ENCODE measurements at places on chromosomes 16 and 17.

DNA sequence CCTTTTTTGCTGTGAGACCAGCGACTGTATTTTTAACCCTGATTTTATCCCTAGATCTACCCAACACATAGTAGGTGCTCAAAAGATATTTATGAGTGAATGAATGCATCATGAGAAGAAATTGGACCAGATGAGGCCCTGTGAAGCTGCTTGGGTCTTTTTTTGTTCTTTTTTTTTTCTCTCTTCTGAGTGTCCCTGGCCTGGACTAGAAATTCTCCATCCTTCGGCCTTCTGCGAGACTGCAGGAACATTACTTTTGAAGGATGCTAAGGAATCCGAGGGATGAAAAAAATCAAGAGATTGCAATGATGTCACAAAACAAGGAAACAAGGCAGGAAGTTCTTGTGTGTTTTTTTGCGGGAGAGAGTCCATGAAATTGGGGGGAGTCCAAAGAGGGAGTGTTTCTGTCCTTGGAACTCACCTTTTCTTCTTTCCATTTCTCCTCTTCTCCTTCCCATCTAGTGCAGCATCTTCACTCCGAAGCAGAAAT, 560 bp upstream of the RUSF1 start:
- DNase-seq: no peak

GRCh38 chr17:79087428-79088143, 13.0 kb downstream of the ENGASE start:
- DNase-seq: peak; percentile 94

DNA sequence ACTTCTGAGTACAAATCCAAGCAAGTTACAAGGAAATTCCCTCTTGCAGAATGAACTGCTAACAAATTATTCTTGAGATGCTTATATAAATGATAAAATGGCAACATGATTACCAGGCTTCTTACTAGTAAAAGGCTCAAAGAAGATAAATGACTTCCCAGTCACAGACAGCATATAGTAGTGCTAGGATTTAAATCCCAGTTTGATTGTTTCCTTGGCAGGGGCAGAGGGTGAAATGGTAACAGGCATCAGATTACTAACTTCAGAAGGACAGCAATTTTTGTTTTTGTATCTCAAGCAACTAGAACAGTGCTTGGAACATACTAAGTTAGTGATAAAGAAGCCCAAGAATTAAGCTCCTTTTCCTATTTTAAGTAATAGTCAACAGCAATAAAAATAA, 102.8 kb downstream of the SSH2 start:
- no peak for DNase-seq

DNA sequence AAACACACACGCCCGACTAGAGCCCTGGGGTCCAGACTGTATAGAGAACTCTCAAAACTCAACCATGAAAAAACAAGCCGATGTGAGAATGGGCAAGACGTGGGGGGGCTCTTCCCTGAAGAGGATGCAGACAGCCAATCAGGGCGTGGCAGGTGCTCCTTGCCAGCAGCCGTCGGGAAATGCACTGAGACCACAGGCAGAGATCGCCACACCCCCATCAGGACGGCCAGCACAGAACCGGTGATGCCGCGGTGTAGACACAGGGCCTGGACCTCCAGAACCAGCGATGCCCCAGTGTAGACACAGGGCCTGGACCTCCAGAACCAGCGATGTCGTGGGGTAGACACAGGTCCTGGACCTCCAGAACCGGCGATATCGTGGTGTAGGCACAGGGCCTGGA, 169.2 kb downstream of the LAT start:
- DNase-seq: no peak

DNA sequence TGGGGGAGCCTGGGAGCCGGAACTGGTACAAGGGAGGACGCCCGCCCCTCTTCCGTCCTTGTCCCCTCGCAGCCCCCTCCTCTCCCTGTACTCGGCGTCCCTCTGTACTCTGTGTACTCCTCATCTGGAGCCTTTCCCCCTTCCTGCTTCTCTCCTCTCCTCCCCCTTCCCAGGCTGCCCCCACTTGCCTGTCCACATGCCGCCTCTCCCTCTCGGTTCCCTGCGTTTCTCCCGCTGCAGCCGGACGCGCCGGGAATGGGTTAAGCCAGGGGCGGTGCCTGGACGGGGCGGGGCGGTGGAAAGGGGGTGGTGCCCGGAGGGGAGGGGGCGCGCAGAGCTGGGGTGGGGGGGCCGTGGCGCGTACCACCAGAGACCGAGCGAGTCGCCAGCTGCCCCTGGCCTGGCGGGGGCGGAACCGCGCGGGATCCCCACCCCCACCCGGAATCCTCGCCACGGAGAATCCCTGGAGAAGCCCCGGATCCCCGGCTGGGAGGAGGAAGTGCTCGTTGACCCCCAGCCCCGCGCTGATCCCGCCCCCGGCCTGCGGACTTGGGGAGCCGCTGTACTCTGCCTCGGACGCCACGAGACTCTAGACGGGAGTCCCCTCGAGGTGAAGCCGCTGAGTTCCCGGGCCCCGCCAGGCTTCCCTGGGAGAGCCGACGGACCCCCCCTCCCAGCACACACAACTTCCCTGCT, 22.6 kb downstream of the GJD3 start:
- peak; percentile 16 for DNase-seq

DNA sequence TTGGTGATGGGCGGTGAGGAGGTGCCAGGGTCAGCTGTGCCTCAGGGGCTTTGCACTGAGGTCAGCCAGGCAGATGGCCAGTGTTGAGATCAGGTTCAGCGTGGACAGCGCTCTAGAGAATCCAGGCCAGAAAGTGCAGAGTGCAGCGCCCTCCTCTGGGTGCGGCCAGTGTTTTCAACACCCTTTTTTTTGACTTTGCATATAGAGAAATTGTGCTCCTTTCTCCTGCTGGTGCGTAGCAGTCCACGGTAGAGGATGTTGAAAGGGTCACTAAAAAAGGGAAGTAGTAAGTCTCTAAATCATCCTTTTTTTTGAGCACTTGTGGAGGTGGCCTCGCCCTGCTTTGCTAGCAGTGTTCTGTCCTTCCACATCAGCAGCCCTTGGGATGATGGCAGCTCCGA, 53.9 kb downstream of the BANP start:
- DNase-seq: no peak

DNA sequence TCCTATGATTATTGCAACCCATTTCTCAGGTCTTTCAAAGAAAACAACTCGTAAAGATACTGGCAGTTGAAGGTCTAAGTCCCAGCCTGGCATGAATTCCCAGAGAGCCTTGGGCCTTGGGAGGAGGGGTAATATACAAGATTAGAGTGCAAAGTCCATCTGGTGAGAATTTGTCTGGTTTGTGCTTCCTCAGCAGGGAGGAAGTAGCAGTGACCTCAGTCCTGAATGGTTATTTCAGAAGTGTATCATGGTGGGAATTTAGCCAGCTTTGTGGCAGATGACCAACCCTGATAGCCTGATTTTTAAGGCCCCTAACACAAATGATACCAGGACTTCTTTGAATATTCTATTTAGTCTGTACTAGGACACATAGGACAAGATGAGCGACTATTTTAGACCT, 151.2 kb upstream of the TBX2 start:
- DNase-seq: peak; percentile 76

- no peak for DNase-seq
Observed at GRCh38 chr17:79989106-79989835, 46.4 kb downstream of the TBC1D16 start.

- DNase-seq: no peak
Observed at GRCh38 chr16:82146556-82146955, 23.5 kb downstream of the MPHOSPH6 start.

GRCh38 chr17:37708008-37708615, 36.7 kb downstream of the HNF1B start:
- DNase-seq: no peak

DNA sequence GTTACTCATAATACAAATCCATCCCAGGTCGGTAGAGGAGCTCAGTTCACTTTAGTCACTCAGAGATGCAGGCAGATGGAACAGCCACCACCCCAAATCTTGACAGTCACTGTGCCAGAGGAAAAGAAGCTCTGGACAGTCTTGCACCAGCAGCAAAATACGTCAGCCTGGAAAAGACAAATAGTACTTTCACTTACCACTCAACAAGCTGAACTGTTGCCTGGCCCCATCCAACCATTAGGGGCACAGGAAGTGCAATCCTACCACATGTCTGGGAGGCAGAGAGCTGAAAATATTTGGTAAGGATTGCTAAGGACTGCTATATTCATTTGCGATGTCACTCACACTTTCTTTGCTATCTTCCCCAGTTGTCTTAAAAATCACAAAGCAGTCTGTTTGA, 239.1 kb upstream of the TOX3 start:
- no peak for DNase-seq

DNA sequence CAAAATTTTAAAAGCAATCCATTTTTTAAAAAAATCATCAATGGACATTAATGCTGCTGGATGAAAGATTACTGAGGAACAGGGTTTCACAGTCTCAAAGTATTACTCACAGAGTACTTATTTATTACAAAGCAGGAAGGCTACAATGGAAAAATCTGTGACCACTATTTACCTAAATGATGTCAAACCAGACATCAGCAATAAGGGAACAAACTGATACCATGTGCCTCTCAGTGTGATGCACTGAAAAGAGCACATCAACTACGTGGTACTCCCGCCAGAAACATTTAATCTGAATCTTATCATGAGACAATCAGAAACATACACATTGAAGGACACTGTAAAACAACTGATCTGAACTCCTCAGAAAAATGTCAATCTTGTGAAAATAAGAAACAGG, 124.2 kb downstream of the PARN start:
- no peak for DNase-seq

DNA sequence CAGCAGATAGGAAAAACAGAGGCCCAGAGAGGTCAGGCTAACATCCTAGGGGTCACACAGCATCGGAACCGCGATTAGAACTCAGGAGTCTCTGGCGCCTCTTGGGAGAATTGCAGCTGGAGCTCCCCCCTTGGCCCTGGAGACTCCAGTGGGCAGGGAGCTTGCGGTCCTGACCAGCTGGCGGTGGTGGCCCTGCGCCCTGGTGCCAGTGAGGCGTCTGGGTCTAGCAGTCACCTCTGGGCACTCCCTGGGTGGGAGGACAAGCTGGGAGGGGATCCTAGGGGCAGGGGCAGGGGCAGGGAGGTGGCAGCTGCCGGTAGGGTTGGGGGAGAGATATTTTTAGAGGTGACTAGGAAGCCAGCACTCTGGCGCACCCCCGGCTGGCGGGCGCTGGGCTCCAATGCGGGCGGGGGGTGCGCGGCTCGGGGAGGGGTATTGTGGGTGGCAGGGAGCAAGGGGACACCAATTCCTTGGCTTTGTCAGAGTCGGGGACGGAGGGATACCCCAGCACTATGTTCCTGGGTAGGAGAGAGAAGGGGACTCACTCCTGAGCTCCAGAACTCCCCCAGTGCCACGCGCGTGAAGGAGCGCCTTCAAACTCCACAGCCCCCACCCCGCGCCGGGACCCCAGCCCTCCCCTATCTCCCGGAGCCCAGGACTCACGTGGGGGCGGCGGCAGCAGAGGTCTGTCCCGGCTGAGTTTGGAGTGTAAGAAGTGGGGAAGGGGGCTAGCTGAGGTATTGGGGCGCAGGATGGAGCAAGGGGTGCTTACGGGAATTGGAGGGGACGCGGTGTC, 584 bp downstream of the PHOSPHO1 start:
- no peak for DNase-seq

Measured in NCI-H524 (cell line).